ENCODE measurements at places on chromosomes 1 and 21.

DNA sequence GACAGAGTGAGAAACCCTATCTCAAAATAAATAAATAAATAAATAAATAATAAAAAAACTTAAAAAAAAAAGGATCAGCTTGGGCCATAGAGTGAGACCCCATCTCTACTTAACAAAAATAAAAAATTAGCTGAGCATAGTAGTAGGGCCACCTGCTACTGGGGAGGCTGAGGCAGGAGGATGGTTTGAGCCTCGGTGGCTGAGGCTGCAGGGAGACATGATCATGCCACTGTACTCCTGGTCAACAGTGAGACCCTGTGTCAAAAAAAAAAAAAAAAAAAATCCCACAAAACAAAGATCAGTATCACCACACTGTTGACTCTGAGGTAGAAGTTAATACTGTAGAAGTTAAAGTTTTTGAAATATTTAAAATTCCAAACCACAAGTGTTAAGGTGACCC is 29.1 kb downstream of the SLC16A1 start:
- no peak for DNase-seq

DNA sequence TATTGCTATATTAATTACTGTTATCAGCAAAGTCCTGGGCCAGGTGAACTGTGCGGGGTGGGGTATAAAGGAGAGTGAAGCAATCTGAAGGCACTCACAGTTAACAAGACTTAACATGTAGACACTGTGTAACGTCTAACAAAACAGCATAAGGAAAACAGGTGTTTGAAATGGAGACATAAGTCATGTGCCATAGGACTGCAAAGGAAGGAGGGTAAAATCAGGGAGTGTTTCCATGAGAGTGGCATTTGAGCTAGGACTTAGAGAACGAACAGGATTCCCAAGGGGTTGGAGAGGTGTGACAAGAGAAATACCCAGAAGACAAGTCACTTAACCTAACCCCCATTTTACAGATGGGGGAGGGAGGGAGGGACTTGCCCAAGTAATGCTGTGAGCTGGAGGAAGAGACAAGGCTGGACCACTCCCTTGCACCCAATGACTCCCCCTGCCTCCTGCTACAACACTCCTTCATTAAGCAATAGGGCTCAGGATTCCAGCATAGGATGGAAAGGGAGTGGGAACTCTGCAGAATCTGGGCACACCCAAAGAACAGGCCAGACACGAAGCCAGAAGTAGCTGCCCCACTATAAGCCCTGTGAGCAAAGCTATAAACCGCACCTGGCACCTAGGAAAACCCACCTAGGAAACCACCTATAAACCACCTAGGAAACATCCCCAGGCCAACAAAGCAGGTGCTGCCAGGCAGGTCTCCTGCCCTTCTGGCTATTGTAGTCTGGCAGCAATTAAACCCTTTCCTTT is 6.6 kb downstream of the PEF1 start:
- no peak for DNase-seq

- no peak for DNase-seq
Measured at GRCh38 chr1:233360525-233361102, 33.1 kb downstream of the MAP3K21 start.

GRCh38 chr1:90359994-90360393 is 357.1 kb downstream of the BARHL2 start:
- no peak for DNase-seq

DNA sequence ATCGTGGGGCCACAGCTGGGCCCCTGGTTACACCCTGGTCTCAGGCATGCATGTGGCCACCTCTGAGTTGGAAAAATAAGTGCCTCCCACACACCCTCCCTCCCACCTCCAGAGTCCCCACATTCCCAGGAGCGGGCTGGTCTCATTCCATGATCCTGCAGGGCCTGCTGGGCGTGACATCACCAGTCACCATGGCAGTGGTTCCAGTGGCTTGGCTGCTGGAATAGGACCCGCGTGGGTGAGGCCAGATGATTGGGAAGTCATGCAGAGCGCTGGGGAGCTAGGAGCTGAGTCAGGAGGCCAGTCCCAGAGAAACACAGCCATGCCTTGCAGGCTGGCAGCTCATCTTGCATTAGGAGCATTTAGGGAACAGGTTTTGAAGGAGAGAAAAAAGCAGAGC is 125.4 kb upstream of the TMEM51 start:
- DNase-seq, result no peak

DNA sequence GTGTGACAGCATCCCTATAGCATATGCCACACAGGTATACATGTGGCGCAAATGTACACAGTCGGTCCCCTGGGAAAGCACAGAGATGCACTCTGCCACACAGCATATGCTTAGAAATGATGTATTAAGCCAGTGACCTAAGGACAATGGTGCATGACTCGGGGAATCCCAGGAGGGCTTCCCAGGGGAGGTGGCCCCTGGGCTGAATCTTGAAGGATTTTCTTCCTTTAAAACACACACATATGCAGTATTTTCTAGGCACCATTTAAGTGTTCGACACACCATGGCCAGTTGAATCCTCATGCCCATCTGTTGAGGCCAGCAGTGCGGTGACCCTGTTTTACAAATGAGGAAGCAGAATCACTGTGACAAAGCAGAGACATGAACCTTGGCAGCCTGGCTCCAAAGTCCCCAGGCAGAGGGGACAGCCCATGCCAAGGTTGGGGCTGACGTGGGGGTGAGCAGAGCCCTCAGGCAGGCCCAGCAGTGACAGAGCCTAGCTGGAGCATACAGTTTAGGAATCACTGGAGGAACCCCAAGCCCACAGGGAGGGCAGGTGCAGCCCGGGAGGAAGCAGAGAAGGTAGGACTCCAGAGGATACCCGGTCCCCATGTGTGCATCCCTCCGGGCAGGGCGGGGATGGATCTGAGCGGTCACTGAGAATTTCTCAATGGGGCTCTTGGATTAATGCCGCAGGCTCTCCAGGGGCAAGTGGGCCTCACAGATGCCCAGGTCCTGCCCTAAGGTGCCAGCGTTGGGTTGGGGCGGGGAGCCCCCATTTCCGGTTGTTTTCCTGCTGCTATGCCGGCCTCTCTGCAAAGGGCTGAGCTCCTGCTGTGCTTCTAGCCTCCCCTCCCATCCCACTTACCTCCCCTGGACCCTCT is 28.4 kb downstream of the WNT3A start:
- DNase-seq, result no peak

Data from activated CD8-positive, alpha-beta memory T cell treated with anti-CD3 and anti-CD28 coated beads for 4 hours (primary cell).